Activated CD8-positive, alpha-beta memory T cell treated with anti-CD3 and anti-CD28 coated beads for 4 hours (primary cell): ENCODE measurements at places on chromosomes 11 and 22.

DNA sequence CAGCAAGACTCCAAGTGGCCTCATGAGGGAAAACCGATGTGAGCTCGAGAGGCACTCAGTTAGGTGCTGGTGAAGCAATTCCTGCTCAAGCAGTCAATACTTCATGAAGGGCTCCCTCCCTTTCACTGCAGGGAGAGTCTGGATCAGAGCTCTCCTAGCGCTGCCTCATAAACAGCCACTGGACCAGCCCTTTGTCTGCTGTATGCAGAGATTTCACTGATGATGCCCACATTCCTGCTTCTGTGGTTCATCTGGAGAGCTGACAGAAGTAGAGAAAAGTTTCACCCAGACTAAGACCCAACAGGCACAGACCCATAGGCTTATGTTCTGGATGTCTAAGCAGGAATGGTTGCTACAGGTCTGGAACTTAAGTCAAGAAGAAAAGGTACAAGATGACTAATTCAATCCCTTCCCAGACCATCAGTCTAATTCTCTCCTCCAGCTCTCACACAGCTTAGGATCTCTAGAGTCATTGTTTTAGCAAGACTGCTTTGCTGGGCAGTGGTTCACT lies 4.0 kb downstream of the UCP2 start:
- DNase-seq = no peak

- DNase-seq = no peak
Observed at GRCh38 chr11:69486773-69487291, 5.4 kb downstream of the LINC01488 start.

- DNase-seq = no peak
Observed at GRCh38 chr11:113202431-113202830, 112.0 kb upstream of the TTC12 start.

DNA sequence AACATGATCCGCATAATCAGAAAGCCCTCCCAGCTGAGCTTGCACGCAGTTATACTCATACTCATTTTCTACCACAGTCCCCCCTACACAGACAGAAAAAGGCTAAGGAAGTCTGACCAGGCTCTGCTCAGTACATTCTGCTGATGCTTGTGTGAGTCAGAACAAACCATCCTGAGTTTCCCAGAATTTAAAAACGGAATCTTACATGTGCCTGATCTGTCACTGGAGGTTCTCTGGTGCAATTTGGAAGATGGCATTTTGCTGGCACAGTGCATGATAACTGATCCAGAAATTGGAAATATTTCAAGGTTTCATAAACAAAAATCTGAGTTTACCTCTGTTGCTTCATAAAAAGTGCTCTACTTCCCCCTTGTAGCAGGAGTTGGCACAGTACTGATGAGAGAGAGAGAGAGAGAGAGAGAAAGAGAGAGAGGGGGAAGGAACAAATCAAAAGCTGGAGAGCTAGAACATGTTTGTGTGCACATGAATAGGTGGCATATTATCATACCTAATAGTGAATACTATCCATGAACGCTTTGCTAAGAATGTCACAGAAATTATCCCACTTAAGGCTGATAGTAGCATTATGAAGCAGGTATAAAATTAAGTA lies 1085.3 kb downstream of the DLG2 start:
- no peak for DNase-seq

DNA sequence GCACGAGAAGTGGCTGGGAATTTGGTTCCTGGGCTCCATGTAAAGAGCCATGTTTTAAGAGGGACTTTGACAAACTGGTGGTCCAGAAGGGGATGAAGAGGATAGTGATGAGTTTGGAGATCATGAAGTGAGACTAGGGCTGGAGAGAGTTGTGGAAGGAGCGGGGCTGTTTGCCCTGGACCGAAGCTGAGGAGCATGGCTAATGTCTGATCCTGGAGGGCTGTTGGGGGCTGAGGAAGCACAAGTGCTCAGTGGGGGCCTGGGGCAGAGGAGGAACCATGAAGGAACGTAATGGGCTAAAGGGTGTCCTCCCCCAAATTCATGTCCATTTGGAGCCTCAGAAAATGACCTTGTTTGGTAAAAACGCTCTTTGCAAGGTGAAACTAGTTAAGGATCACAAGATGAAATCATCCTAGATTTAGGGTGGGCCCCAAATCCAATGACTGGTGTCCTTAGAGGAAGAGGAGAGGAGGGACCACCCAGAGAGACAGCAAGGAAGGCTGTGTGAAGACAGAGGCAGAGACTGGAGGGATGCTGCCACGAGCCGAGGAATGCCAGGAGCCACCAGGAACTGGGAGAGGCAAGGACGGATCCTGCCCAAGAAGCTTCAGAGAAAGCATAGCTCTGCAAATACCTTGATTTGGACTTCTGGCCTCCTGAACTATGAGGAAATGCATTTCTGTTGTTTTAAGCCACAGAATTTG lies 107.3 kb upstream of the LMO1 start:
- DNase-seq = no peak

DNA sequence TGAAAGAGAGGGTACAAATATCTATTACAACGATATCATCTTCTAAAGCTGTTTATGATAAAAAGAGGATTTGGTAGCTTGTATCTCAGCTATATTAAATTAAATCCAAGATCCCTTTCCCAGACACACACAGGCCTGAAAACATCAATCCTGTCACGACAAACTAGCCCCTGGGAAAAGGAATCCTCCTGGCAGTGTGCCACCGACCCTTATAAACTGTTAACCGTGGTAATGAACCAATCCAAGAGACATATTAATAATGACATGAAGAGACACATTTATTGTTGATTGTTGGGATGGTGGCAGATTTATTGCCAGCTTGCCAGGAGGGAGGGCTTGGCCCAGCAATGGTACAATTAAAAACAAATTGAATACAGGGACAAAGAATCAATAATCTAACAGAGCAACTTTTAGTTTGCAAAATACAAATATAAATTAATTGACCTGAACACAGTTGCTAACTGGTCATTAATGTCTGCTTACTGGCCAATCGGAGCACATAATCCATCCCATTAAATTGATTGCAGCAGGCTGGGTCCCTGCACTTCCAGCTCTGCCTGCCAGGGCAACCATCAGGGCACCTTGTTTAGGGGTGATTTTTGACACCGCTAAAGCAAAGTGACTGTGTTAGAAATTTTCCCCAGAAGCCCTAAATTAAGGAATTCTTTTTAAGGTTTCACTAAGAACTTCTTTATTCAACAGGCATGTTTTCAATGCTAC lies 887.6 kb downstream of the OPCML start:
- no peak for DNase-seq

DNA sequence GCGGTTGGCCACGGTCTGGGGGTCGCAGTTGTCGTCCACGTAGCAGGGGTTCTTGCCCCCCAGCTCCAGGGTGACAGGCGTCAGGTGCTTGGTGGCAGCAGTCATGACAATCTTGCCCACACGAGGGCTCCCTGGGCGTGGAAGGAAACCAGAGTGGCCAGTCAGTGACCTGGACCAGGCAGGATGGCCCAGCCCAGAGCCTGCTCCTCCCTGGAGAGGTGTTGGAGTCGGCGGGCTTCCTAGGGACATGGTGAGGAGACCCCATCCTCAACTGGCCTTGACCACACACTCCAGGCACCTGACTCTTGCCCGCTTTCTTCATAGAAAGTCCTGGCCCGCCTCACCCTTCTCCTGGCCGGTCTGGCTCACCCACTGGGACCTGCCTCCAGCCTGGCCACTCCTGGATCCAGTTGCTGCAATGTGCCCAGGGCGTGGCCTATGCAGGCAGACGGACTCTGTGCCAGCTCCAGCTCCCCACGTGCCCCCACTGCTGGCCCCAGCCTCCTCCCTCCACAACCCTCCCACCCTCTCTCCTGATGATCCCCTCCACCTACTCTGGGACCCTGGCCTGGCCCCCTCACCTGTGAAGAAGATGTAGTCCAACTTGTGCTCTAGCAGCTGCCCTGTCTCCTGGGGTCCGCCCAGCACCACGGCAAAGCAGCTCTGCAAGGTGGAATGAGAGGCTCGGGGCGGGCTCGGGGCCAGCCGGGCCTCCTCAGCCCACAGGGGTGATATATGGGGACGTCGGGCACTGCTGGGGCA lies 8.7 kb downstream of the ALDH3B2 start:
- no peak for DNase-seq

GRCh38 chr22:22061085-22062077 lies 78.8 kb upstream of the TOP3B start:
- no peak for DNase-seq

DNA sequence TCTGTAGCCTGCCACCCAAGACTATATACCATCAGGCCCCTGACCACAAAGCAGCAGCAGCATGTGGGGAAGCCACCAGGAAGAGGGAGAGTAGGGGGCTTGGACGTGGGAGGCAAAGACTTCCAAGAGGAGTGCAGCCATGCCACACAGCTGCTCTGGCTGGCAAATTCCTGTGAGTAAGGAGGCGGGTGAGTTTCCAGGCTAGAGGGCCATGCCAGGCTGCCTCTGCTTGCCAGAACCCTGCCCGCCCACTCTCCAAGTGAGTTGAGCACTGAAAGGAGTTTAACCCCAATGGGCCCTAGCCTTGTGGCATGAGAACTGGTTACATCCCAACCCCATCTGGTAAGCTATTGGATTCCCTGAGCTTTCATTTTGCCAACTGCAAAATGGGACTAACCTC lies 4.7 kb upstream of the DGAT2 start:
- DNase-seq = no peak

GRCh38 chr11:559020-559620 lies 1.4 kb downstream of the LMNTD2 start:
- DNase-seq = no peak

DNA sequence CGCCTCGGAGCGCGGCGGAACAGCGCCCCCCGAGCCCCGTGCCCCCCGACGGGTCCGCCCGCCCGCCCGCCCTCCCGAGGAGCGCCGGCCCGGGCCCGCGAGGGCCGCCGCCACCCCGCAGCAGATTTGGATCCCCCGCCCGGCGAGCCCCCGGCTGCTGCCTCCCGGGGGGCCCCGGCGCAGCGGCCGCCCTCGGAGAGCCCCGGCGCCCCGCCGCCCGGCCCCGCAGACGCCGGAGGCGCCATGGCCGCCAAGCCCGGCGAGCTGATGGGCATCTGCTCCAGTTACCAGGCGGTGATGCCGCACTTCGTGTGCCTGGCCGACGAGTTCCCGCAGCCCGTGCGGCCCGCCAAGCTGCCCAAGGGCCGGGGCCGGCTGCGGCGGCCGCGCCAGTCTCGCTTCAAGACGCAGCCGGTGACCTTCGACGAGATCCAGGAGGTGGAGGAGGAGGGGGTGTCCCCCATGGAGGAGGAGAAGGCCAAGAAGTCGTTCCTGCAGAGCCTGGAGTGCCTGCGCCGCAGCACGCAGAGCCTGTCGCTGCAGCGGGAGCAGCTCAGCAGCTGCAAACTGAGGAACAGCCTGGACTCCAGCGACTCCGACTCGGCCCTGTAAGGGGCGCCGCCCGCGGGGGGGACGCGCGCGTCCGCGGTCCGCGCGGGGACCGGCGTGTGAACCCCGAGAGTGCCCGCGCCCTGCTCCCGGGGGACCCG lies 380 bp downstream of the C11orf96 start:
- no peak for DNase-seq

- no peak for DNase-seq
Observed at GRCh38 chr22:22144858-22145257, 99.7 kb upstream of the VPREB1 start.

- no peak for DNase-seq
Observed at GRCh38 chr11:78020246-78020645, 2.8 kb downstream of the KCTD14 start.

DNA sequence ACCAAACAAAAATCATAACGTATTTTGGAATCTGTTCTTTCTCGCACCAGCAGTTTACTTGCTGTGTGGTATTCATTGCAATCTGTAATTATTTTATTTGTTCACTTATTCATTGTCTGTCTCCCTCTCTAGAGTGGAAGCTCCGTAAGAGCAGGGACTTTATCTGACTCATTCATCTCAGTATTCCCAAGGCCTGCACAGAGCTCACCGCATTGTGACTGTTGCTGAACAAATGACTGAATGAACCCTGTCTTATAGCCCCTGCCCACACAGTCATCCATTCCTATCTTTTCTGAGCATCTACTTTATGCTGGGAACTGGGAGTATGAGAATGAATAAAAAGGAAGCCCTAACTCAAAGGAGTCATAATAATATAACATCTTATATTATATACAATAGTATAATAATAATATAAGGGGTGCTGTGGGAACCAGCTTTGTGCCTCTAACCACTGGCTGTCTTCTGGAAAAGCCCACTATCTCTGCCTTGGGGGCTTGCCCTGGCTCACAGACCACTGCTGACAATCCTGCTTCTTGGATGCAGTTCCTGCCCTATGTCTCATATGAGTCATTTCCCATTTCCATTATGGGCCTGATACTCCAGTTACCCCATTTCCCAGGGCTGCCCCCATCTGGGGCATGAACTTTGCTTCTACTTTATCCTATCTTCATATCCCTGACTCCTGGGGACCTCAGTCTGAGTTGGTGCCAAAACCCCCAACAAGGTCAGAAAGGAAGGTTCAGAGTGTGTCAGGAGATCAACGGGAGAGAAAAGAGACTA lies 11.0 kb downstream of the XRRA1 start:
- DNase-seq = no peak

GRCh38 chr11:65559951-65560537 lies 1.9 kb upstream of the LTBP3 start:
- no peak for DNase-seq

GRCh38 chr22:35896111-35896705 lies 132.4 kb downstream of the RBFOX2 start:
- no peak for DNase-seq

- DNase-seq = no peak
Observed at GRCh38 chr11:85946221-85946620, 91.0 kb downstream of the CCDC83 start.

DNA sequence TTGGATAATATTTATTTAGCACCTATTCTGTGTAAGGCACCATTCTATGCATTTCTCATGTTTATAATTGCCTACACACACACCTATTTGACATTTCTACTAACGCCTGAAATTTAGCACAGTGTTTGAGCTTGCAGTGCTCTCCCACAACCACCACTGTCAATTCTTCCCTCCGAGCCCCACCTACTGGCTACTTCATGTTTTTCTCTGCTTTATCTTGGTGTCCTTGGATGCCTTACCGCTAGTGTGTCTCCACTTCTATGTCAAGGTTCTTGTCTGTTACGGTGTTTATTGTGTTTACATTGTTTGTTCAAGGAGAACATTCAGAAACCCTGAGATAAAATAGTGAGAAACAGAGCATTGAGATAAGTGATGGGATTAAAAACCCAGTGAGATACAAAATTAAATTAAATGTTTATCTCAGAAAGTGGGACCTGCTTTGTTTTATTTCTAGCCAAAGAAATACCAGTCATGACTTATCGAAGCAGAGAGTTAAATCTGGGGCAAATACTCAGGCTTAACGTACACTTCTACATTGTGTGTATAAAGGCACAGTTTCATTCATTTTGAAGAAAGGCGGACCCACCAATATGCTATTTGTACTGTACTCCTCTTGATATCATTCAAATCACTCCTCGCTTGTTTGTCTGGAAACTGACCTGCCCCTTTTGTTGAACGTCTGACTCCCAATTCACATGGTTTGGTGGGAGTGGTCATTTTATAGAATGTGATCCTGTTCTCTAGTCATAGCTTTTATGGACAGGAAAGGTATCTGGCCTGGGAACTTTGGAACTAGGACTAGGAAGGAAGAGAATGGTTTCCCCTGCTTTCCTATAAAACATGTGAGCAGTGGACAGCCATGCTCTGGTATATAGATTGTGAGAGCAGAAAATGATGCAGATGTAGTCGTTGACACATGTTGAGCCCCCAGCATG lies 39.2 kb upstream of the SLC36A4 start:
- DNase-seq = no peak
